ENCODE measurements at places on chromosomes 5 and 9.
A peak's percentile ranks its signal among the peaks of the same experiment; 100 is the strongest.

- no peak for DNase-seq
Measured at GRCh38 chr5:130112246-130112645, 208.0 kb downstream of the CHSY3 start.

DNA sequence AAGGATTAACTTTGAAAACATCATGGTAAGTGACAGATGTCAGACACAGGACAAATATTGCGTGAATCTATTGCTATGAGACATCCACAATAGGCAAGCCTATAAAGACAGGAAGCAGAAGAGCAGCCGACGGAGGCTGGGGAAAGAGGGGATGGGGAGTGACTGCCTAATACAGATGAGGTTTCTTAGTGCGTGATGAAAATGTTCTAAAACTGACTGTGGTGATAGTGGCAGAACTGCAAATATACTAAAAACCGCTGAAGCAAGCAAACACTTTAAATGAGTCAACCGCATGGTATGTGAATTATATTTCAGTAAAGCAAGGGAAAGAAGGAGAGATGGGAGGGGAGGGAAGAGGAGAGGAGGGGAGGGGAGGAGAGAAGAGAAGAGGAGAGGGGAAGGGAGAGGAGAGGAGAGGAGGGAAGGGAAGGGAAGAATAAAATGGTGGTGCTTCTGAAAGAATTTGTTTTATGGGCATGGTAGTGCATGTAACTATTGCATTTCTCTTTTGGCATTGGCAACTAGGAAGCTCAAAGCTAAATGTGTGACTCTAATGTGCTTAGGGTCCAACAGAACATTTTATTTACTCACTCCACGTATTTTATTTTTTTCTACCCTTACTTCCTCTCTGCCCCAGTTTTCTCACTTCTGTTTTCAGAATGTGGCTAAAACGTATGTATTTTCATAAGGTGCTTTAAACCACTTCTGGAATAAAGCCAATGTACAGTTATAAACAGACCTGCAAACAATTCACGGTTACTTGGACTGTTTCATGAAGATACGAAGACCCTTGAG, 21.3 kb downstream of the AKNA start:
- DNase-seq, result no peak

- DNase-seq, result no peak
Measured at GRCh38 chr5:103092676-103093075, 27.3 kb downstream of the GIN1 start.

GRCh38 chr5:153960269-153961215, 78.2 kb downstream of the FAM114A2 start:
- DNase-seq, result no peak

DNA sequence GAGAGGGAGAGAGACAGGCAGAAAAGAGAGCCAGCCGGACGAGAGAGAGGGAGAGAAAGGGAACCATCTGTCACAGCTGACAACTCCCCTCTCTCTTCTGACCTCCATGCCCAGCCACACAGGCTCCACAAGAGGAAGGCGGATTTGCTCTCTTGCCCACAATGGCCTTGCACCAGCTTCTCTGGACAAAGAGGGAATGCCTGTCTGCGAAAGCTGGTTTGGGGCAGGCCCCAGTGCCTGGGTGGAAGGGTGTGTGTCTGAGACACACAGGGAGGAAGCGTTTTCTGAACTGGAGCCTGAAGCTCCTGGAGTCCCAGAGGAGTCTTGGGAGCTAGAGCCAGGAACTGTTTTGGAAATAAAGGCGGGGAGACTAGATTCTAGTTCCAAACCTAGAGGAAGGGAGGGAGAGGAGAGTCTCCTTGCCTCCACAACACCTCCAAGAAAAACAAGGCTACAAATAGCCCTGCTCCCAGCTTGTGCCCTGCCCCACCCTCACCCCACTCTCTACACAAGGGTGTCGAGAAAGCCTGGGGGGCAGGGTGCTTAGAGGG, 12.5 kb downstream of the C1QTNF2 start:
- no peak for DNase-seq

- DNase-seq, result no peak
Measured at GRCh38 chr5:40578501-40579451, 100.9 kb upstream of the PTGER4 start.

DNA sequence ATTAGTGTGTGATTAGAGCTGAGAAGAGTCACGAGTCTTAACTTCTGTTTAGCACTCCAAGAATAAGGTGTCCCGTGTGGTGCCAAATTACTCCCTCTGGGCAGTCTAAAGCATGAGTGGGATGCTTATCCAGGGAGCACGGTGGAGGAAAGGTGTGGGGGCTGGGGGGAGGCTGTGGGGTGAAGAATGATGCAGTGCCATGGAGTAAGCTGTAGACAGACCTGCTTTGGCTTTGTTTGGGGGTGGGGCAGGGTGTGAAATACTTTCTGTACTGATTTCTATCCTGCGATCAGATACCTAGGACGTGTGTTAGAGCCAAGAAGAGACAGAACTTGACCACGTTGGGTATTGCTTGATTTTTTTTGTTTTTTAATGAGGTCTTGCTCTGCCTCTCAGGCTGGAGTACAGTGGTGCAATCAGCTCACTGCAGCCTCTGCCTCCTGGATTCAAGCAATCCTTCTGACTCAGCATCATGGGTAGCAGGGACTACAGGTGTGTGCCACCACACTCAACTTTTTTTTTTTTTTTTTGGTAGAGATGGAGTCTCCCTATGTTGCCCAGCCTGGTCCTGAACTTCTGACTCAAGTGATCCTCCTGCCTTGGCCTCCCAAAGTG, 232.8 kb downstream of the MAN2A1 start:
- DNase-seq, result no peak

- DNase-seq, result no peak
Measured at GRCh38 chr5:159319363-159319762, 10.9 kb downstream of the IL12B start.

DNA sequence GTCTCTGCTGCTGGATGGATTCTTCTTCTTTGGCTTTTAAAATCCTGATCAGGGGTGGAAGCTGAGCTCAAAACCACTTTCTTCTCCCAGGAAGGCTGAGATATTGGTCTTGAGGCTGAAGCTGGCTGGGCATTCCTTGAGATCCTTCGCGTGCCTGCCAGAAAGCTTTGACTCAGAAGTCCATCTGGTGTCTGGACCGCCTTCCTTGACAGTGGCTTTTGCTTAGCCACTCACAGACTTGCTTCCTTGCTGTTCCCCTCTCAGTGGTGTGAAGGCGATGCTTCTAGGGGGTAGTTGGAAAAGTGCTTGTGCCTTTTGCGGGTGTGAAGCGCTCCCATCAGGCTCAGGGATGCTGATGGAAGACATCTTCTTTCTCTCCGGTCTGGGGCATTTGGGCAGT, 45.9 kb downstream of the RGS3 start:
- DNase-seq, result no peak

DNA sequence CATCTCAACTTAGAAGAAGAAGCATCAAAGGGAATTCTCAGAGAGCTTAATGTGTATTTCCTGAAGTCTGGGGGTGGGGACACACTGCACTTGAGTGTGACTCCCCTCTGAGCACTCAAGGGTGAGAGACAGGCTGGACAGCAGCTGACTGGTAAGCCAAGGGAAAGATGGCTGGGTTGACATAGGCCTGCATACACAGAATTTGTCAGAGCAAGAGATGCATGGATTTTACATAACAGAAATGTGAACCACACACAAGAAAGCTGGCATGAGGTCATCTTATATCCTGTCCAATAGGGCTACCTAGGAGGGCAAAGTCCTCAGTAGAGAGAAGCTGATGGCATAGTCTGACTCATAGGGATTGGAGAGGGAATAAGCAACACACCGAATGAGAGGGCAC, 114.3 kb upstream of the EPB41L4A start:
- no peak for DNase-seq

DNA sequence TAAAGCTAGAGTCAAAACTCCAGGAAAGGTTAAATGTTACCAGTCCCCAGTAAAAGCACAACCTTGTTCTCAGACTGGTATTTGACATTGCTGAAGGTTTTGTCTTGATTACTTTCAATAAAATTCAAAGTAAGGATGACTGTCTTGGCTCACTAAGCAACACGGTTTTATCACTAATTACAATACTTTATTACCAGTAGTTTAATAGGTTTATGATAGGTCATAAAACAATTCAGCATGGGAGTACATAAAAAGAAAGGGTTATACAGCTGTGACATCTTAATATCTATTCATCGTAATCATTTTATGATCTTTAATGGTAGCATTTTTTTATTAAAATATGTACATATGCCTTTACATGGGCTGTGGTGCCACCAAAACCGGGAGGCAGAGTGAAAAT, 370.7 kb upstream of the IRX2 start:
- no peak for DNase-seq

DNA sequence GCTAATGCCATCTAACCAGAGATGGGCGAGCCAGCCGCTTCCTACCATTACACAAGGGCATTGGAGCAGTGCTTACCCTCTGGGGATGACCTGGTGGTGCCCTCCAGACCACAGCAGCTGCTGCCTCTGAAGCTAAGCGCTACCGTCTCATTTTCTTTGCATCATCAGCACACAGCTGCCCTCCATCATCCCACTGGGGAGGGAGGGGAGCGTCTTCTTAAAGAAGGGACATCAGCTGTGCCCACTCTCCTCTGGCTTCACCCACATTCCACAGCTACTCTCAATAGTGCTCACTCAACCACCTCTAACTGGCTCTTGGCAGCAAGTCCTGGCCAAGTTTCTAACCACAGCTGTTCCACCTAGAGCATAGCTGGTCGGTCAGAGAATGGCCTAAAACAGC, 503.4 kb downstream of the NFIB start:
- no peak for DNase-seq

DNA sequence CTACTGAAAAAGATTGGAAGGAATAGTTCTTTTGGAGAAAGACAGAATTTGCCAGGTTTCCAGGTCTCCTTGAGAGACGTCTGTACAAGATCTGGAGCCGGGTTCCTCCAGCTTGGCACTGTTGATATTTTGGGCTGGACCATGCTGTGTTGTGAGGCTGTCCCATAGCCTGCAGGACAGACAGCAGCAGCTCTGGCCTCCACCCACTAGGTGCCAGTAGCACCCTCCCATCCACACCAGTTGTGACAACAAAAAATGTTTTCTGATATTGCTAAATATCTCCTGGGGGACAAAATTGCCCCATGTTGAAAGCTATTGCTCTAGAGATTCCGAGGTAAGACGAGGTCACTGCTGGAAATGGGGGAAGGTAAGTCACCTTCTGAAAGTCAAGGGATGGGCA, 287.7 kb upstream of the DAP start:
- DNase-seq, result no peak

DNA sequence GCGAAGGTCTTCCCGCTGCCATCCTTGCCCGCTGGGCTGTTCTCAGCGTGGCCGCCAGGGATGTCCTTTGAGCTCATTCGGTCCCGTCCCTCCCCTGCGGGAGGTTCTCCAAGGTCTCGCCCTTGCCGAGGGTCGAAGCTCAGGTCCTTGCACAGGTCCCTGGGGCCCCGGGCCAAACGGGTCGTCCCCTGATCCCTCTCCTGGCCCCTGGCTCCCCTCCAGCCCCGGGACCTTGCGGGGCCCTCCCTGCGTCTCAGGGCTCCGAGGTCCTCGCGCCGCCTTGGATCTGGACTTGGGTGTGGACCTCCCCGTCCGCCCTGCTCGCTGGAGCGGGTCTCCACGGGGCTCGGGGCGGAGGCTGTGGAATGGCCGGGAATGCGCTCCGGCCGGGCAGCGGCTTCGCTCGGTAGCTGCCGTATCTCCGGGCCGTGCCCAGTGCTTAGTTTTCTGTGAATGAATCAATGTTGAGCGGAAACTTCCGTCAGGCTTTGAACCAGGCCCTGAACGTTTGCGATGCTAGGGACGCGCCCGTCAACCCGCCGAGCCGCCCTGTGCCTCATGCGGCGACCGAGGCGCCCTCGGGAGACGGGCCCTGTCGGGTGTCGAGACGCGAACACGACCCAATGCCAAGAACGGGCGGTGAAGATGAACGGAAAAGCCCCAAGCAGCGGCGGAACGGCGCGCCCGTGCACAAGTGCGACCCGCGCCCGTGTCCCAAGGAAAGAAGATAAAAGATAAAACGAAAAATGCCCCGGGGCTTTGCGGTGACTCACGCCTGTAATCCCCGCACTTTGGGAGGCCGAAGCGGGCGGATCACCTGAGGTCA, 780 bp downstream of the RNU6ATAC start:
- DNase-seq, result no peak

GRCh38 chr9:32289756-32290155, 94.7 kb upstream of the ACO1 start:
- no peak for DNase-seq

DNA sequence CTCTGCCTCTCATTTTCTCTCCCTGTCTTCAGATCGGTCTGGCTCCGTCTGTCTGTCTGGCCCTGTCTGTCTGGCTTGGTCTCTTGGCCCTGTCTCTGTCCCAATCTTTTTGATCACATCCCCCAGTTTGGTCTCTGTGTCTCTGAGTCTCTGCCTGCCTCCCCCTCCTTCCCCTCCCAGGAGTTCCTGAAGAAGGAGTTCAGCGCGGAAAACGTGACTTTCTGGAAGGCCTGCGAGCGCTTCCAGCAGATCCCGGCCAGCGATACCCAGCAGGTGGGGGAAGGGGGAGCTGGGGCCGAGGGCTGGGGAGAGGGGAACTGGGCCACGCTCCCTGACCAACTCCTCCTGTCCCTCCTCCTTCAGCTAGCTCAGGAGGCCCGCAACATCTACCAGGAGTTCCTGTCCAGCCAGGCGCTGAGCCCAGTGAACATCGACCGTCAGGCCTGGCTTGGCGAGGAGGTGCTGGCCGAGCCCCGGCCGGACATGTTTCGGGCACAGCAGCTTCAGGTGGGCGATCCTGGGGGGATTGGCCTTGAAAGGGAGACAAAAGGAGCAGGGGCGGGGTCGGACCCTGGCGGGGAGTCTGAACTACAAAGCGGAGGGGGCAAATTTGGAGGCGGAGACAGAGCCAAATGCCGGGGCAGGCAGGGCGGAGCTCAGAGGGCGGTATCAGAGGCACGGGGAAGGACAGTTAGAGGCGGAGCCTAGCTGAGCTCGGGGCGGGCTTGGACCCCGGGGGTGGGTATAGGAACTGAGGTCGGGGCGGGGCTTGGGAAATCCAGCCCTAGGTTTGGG, 9.0 kb downstream of the RGS14 start:
- peak; percentile 62 for DNase-seq

- no peak for DNase-seq
Measured at GRCh38 chr9:89978185-89978584, 373.4 kb downstream of the GADD45G start.

- no peak for DNase-seq
Measured at GRCh38 chr5:18544421-18544820, 910.2 kb downstream of the TAF11L14 start.

GRCh38 chr5:139392678-139393496, 2.0 kb downstream of the PROB1 start:
- no peak for DNase-seq

DNA sequence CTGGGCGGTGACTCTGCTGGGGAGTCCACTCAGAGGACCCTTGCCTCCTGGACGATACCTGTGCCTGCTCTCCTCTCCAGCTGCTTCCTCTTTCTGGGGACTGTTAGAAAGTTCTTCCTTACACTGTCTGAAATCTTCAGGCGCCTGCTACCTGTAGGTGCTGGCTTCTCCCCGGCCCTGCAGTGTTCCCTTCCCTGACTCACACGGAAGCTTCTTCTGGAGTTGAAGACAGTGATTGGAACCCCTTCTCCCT, 562 bp downstream of the GSN start:
- DNase-seq, result no peak

DNA sequence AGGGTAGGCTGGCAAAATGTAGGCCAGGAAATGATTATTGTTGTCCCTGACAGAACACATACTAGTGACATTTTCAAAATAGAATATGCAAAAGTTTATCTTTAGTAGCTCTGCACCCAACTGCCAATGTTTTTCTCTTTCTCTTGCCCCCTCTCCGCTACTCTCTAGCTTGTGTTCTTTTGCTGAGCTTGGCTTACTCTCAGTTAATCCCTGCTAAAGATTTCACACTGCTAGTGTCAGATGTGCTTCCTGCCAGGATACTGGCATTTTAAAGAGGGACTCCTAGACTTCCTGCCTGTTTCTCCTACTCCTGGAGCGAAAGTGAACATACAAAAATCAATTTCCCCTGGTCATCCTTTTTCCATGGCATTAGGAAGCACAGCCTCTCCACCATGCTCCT, 260.5 kb downstream of the ARRDC3 start:
- no peak for DNase-seq

All from thoracic aorta (tissue), 2 donors.